ENCODE measurements at places on chromosomes 1 and 21.

DNA sequence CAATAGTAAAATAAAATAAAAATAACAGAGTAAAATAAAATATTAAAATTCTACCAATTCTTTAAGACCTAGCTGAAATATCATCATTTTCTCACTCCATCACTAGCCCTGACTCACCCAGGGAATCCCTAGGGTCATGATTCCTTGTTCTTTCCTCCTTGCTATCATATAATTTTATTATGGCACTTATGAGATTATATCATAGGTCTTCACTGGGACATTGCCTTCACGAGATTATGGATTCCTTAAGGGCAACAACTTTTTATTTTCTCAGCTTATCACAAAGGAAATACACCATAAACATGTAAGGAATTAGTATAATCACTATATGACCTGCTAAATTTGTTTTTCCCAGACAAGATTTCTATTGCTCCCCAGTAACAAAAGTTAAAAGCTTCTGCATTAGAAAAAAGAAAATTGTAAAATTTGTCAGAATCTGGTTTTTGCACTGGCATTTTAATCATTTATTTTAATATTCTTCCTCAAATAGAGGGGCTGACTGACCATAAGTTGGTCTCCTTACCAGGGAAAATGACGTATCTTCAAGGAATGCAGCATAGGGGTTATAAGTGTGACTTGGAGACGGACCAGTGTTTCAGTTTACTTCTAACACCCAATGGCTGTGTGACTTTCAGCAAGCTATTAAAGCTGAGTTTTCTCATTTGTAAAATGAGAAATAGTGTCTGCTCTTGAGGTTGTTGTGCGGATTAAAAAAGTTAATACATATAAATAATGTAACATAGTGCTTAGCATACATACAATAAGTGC lies 8.8 kb upstream of the CLCA4 start:
- DNase-seq: peak; percentile 41

- DNase-seq: no peak
These were observed 20.9 kb downstream of the BATF3 start for GRCh38 chr1:212678456-212679410.

GRCh38 chr1:33149453-33150190 lies 32.2 kb downstream of the TRIM62 start:
- no peak for DNase-seq

DNA sequence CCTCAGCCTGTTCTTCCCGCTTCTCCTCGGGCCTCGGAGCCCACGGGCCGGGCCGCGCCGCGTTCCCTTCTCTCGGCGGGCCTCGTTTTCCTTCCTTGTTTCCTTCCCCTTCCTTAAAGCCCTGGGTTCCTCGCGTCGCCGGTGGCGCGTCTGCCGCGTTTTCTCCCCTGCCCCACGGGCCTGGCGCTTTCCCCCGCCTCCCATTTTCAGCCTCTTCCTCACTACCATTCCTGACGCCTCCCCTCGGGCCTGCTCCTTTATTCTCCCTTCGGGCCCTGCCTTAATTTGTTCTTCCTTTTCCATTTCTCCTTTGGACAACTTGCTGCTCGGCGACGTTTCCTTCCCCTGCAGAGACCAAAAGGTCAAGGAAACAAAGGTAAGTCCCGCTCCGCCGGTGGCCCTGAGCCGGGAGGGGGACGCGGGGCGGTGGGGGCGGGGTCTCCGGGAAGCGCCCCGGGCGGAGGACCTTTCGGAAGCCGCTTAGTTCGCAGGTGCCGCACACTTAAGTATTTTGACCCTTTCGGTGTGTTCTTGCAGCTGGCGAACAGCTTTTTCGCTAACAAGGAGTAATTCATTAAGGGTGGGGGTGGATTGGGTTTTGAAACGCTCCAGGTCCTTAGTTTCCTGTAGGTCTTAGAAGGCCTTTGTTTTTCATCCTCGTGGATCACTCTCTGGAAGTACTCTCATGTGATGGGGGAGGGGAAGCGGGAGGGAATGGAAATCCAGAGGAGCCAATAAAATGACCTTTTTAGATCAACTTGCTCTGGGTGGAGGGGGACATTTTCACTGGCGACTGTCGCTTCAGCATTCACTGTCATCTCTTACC lies 780 bp downstream of the YTHDF2 start:
- peak; percentile 45 for DNase-seq

DNA sequence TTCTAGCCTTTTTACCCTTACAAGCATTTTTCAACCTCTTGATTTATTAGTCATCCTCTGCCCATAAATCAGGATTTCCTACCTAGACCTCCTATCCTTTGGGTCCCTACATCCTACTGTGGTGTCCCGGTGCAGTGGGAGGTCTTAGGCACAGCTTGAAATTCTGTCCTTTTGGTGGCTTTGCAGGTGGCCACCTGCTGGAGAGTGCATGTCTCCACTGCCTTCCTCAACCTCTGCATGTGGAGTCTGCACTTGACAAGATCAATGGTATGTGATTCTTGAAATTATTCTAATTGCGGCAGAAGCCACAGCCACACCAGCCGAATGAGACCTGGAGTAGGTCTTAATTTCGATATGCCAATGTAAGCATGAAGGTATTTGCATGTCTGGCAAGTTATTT lies 11.4 kb upstream of the KCNA3 start:
- no peak for DNase-seq

DNA sequence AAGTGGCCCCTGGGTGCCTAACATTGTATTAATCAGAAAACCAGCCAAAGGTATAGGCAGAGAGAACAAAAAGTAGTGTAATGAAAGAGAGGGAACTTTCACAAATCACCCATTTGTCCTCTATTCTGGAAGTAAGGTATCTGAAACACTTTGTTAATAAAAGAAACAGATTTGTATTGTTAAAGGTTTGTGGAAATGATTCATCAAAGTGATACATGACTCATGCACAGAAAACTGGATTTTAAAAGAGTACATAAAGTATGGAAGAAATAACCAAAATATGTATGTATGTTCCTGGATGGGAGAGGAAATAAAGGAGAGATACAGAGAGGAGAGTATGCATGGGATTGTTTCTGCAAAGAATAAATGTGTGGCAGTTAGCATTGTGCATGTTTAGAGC lies 126.8 kb downstream of the RGS21 start:
- peak; percentile 14 for DNase-seq

GRCh38 chr1:119917304-119918055 lies 21.2 kb upstream of the ADAM30 start:
- peak; percentile 55 for DNase-seq

DNA sequence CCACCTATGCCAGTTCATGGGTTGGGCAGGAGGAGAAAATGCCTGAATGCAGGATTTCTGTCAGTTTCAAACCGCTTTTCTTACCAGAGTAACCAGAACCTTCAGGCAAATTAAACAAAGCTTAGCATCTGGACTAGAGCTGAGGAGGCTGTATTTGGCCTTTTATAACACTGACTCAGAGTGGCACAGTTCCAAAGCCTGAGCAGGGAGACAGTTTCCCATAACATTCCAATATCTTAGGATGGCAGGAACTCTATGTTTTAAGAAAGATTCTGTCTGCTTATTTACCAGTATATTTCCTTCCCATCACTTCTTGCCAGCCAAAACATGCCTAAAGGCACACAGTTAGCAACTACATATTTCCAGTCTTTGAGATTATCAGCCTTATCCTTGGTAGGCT lies 46.8 kb downstream of the UBR4 start:
- peak; percentile 66 for DNase-seq

DNA sequence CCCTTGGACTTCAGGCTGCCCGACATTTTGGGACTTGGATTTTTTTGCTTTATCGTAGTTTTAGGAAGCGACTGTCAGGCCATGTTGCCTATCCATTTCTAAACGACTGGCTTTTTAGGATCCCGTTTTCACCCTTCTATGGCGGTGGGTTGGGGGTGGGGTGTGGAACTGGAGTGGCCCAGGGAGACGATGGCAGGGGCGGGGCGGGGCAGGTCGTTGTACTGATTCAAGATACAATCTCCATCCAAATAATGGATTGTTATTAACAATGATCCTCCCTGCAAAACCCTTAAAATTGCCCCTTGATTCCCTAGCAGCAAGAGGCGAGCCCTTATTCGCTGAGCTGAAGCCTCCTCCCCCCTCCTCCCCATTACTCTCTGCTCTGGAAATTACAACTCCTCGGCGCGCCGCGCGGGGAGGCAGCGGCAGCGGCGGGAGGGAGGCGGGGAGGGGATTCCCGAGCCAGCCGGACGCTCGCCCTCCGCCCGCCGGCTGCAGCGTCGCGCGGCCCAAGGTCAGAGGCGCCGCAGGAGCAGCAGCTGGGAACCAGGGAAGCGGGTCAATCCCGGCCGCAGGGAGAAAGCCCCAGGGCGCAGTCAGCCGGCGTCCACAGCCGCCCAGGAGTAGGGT lies at the start of gene TRIM67:
TSS of gene TRIM67 (plus strand) at position 392 of the 630 bp plus-strand sequence. CDS start 912 bp downstream, outside the sequence.
- DNase-seq: peak; percentile 36

- peak; percentile 86 for DNase-seq
These were observed 8.0 kb upstream of the NIBAN1 start for GRCh38 chr1:184982002-184982954.

- DNase-seq: no peak
These were observed 21.7 kb upstream of the FNBP1L start for GRCh38 chr1:93426181-93426580.

DNA sequence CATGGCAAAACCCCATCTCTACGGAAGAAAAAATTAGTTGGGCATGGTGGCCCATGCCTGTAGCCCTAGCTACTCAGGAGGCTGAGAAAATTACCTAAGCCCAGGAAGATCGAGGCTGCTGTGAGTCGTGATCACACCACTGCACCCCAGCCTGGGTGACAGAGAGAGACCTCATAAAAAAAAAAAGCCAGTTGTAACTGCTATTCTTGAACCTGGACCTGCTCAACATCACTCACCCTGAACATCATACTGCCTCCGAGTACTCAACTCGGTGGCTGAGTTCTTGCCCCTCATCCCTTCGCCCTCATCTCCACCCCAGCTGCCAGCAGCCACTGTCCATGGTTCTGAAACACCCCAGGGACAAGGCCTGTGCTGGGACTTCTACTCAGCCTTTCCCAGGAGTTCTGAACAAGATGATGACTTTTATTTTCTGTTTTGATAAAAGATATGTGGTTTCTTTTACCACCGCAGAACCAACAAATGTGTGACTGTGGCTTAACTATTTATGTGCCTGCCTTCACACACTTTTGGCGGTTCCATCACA lies 5.4 kb upstream of the DISP3 start:
- DNase-seq: peak; percentile 12

DNA sequence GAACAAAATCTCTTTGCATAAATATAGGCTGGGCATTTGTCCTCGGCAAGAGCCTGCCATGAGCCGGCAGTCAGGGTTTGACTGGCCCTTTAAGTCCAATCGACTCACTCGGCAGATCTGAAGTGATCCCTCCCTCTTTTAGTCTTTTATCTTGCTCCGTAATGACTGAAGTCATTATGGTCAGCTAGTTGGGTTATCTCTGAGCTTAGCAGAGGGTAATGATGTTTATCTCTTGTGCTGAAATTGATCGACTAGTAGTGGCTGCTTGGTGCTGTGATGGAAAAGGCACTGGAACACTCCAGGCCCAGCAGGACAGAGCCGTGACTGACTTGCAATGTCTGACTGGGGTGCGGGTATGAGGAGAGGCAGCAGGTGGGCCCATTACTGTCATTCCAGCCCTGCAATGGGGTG lies 468 bp upstream of the ABCA4 start:
- DNase-seq: no peak

DNA sequence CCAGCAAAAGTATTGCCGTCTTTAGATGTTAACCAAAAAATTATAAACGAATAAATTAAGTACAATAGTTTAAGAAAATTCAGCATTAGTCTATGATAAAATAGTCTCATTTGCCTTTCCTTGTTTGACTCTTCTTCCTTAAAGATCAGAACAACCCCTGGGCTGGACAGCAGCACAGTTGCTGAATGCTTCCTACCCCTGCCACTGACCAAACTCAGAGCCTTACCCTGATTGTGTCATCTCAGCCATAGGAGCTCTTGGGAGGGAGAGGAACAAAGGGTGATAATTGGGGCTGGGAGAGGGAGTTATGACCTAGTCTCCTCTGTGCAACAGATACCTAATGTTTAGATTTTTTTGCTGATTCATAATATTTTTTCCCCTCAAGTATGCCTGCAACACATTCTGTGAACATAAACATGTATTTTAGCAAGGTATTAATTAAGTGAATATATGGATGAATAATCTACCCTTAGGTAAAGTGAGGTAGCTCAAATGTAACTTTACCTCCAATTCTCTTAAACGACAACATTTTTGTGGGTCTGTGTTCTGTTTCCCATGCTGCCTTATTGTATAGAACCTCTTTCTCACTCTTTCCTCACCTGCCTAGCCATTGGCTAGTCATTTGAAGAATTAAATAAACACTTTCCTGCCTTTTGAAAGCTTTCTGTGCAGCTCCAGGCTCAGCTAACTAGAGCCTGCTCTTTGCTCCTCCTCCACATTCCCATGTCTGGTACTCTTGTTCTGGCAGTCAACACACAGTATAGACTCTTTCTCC lies 46.1 kb downstream of the FGGY start:
- DNase-seq: peak; percentile 21

GRCh38 chr1:78475888-78476610 lies 14.7 kb upstream of the PTGFR start:
- DNase-seq: peak; percentile 44

GRCh38 chr1:208161005-208161404 lies 83.2 kb downstream of the PLXNA2 start:
- no peak for DNase-seq

DNA sequence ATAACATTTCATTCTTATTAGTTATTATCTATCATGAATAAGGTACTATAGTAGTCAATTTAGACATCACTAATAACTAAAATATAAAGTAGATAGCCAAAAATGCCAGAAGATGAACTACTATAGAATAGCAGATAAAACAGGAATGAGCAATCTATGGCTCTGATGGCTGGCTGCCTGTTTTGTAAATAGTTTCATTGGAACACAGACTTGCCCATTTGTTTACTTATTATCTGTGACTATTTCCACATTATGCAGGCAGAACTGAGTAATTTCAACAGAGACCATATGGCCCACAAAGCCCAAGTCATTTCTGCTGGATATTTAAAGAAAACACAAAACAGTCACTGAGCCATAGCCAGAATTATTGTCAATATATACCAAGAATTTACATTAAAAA lies 222.1 kb downstream of the COL24A1 start:
- DNase-seq: no peak

- DNase-seq: peak; percentile 94
These were observed 15.9 kb upstream of the GPR25 start for GRCh38 chr1:200856716-200857357.

DNA sequence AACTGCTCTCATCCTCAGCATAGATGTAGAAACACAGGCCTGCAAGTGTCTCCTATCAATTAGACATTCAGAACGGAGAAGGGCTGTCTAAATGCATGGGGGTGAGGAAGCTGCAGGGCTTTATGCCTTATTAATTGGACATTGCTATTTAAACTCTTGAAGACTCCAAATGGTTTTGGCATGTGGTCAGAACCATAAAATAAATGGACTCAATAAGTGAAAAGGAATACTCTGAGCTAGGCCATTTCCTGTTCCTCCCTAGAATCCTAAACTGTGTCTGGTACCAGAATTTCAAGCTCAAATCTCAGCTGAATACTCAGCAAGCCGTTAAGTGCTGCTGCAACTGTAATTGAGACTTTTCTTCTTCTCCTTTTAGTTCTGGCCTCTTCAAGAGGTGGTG lies 80.4 kb upstream of the C1orf87 start:
- no peak for DNase-seq

GRCh38 chr1:246705368-246705767 lies 18.8 kb upstream of the SCCPDH start:
- DNase-seq: peak; percentile 95

- peak; percentile 8 for DNase-seq
These were observed 1539.6 kb downstream of the BRINP3 start for GRCh38 chr1:188937965-188938551.
